Activated naive CD4-positive, alpha-beta T cell treated with anti-CD3 and anti-CD28 coated beads for 36 hours (primary cell): ENCODE measurements at places on chromosomes 6 and 20.

- peaks cover 50% of the 10 kb centered on the region for H3K4me1 ChIP-seq
- H3K36me3 ChIP-seq = no peaks in the 10 kb centered on the region
- H3K4me3 ChIP-seq = no peak overlapping the region
- no peaks in the 10 kb centered on the region for H3K27me3 ChIP-seq
- DNase-seq = no peak
These were observed 42.1 kb downstream of the TRERF1 start for GRCh38 chr6:42409581-42409980.

DNA sequence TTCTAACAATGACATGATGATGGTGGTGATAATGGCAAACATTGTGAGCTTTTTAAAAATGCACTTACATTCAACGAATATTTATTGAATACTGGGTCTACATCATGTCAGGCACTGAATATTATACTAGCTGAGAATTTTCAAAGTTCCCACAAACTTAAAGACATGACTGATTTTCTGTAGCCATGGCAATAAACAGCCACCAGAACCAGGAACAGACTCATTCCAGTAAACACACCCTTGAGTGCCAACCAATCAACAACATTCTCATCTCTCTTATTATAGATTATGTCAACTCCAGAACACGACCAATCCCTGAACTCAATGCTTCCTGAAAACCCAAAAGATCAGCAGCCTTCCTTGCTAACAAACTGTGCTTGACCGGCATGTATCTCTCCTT, 212.4 kb upstream of the RUNX2 start:
- peak overlapping the region; percentile 52 for H3K27ac ChIP-seq
- no peak for DNase-seq
- no peaks in the 10 kb centered on the region for H3K36me3 ChIP-seq
- no peaks in the 10 kb centered on the region for H3K27me3 ChIP-seq

DNA sequence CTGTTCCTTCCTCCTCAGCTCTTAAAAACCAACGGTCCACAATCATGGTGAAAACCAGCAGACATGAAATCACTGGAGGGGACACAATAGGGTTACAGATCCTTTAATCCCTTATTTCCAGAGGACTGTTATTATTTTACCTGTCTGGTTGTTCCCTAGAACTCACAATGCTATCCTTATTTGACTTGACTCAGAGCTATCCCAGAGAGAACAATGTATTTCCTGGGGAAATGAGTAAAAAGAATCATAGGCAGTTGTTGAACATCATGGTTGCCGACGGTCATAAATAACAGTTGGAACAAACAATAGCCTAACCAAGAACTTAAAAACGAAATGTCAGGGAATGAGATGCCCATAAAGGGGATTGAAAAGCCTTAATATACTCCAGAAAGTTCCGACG, 9.3 kb downstream of the OR2H1 start:
- H3K27ac ChIP-seq = no peak overlapping the region
- no peaks in the 10 kb centered on the region for H3K36me3 ChIP-seq
- H3K27me3 ChIP-seq = peaks cover 9% of the 10 kb centered on the region
- no peaks in the 10 kb centered on the region for H3K4me1 ChIP-seq

GRCh38 chr6:9112544-9112943, 677.2 kb upstream of the SLC35B3 start:
- DNase-seq = no peak
- H3K36me3 ChIP-seq = no peaks in the 10 kb centered on the region
- no peak overlapping the region for H3K4me3 ChIP-seq
- no peaks in the 10 kb centered on the region for H3K27me3 ChIP-seq
- H3K4me1 ChIP-seq = no peaks in the 10 kb centered on the region

- no peak overlapping the region for H3K4me3 ChIP-seq
- H3K4me1 ChIP-seq = no peaks in the 10 kb centered on the region
- peaks cover 3% of the 10 kb centered on the region for H3K36me3 ChIP-seq
- H3K27me3 ChIP-seq = peaks cover 15% of the 10 kb centered on the region
These were observed 242.2 kb downstream of the CDH26 start for GRCh38 chr20:60200305-60200918.

DNA sequence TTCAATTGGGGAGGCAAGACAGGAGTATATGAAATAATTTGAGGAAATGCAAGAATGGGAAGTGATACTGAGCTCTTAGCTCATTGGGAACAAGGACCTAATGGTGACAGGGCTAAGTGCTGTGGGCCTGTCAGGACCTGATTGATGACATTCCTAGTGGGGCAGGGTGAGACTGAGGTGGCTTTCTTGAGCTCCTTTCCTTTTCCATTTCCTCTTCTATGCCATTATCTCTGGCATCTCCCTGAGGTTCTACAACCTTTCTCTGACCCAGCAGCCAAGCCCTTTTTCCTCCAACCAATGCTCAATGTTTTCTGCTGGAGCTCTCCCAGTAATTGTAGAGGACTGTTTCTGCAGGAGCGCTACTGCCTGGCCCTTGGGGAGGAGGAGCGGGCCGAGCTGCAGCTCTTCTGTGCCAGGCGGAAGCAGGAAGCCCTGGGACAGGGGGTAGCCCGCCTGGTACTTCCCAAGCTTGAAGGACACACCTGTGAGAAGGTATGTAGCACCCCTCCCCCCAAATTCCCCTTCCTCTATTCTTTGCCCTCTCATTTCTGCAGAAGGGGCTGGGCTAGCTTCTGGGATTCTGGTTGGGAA, 2.8 kb upstream of the TOMM6 start:
- H3K27ac ChIP-seq = no peak overlapping the region
- H3K36me3 ChIP-seq = peaks cover 10% of the 10 kb centered on the region
- H3K4me1 ChIP-seq = peaks cover 16% of the 10 kb centered on the region
- H3K27me3 ChIP-seq = peaks cover 4% of the 10 kb centered on the region
- no peak for DNase-seq

DNA sequence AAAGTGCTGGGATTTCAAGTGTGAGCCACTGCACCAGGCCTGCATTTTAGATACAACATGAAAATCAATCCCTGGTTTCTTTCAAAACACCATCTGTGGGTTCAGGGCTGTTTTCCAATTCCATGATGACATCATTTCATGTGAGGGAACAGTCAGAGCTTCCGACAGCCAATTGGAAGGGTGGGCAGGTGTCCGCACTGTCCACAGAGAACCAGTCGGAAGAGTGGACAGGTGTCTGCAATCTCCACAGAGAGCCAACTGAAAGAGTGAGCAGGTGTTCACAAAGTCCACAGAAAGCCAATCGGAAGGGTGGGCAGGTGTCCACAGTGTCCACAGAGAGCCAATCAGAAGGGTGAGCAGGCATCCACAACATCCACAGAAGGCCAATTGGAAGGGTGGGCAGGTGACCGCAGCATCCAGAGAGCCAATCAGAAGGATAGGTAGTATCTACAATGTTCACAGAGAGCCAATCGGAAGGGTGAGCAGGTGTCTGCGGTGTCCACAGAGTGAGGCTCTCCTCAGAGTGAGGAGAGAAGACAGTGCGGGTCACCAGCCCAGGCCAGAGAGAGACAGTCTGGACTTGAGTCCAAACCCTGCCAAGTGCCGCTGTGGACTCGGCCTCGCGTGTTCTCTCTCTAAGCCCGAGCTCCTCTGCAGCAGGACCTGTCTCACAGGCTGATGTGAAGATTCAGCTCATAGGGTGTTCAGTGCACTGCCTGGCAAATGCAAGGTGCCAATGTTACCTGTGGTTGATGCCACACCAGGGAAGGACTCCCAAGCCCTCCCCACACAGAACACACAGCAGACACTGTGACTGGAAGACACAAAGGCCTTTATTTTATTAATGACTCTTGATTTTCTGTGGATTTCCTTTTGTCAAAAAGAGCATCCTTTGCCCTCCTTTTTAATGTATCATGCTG, 57.3 kb downstream of the DLL1 start:
- no peak overlapping the region for H3K27ac ChIP-seq
- H3K4me1 ChIP-seq = no peaks in the 10 kb centered on the region
- no peak for DNase-seq
- no peaks in the 10 kb centered on the region for H3K36me3 ChIP-seq
- no peak overlapping the region for H3K4me3 ChIP-seq

DNA sequence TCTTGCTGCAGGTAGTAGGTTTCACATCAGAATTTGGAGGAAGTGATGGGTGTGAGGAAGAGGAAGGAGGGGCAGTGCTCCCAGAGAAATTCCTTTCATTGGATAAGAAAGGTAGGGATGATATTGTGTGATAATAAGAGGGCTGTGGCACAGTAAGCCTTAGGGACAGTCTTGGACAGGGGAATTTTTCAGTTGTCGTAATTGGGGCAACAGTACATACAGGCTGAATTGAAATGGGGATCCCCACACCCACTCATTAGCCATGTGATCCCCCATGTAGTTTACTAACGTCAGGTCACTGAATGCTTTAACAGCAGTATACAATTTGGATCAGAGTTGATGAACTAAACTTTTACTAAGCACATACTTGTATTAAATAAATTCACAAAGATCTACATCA, 79.4 kb downstream of the FOXO3 start:
- DNase-seq = no peak
- no peak overlapping the region for H3K27ac ChIP-seq
- H3K27me3 ChIP-seq = no peaks in the 10 kb centered on the region
- H3K4me1 ChIP-seq = peaks cover 36% of the 10 kb centered on the region

DNA sequence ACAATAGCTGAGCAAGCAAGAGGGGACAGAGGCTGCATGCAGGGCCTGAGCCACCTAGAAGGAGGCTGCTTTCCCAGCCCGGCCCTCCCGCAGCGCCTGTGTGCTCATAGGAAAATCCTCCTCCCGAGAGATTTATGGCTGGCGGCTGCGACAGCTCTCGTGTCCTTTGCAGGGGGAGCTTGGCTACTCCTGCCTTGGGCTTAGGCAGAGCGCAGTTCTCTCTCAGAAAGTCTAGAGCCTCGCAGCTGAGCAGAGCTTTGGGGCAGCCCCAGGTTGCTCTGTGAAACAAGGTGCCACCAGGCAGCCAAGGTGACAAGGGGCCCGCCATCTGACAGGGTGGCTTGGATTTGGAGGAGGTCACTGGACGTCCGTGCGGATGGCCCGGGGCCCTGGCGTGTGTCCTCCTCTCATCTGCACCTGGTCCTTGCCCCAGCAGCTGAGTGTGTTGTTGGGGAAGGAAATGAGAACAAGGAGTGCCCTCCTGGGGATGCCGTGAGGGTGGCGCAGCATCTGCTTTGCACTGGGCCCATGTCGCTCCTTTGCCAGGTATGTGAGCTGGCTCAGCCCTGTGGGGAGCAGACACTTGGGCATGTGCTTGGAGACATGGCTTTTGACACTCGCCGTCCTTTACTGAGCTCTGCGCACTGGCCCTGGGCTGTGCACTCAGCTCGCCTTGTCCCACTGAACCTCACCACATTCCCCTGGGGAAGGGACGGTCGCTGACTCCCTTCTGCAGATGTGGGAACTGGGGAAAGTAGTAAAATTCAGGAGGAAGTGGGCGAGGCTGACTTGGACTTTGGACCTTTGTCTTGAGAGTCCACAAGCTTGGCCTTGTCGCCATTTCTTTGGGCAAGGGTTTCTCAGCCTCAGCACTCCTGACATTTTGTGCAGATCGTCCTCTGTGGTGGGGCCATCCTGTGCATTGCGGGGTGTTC, 41.9 kb downstream of the EDN3 start:
- no peaks in the 10 kb centered on the region for H3K36me3 ChIP-seq
- H3K27me3 ChIP-seq = no peaks in the 10 kb centered on the region
- no peaks in the 10 kb centered on the region for H3K4me1 ChIP-seq
- DNase-seq = no peak

- H3K4me3 ChIP-seq = no peak overlapping the region
- H3K36me3 ChIP-seq = no peaks in the 10 kb centered on the region
- no peak overlapping the region for H3K27ac ChIP-seq
- H3K4me1 ChIP-seq = no peaks in the 10 kb centered on the region
- peaks cover 18% of the 10 kb centered on the region for H3K27me3 ChIP-seq
These were observed 276.4 kb upstream of the MOCS1 start for GRCh38 chr6:40210628-40211056.

DNA sequence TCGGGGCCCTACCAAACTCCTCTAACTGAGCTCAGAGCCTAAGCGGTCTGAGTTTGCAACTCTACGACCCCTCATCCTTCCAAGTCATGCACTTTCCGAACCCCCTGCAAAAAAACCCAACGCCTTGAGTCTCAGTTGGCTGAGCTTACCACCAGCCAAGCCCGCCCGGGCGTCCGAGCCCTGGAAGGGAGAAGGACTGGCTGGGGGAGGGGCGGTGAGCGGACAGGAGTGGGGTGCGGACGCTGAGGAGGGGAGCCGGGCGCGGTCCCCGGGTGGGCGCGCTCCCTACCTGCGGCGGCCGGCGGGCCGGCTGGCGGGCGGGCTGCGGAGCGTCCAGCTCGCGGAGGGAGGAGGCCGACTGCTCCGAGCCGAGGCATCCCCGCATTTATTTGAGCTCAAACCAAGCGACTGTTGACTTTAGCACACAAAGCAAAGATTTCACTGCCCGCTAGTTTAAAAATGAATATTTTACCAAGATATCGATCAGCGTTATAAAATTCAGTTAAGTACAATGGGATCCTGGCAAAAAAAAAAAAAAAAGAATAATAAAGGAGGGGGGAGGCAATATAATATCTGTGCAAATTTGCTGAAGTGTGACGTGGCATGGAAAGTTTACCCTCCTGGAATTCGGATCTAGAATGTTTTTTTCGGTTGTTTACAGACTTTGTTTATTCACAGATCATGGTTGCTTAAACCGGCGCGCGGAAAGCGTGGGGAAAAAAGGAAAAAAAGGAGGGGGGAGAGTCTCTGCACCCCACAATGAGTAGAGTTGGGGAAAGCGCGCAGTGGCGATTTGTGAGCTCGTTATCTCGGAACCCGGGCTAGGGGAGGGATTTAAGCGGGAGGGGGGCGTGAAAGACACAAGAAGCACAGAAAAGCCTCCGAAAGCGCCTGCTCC, 5.9 kb downstream of the FOXA2 start:
- peak overlapping the region; percentile 21 for H3K4me3 ChIP-seq
- DNase-seq = no peak
- peaks cover 74% of the 10 kb centered on the region for H3K27me3 ChIP-seq
- peaks cover 5% of the 10 kb centered on the region for H3K36me3 ChIP-seq
- H3K27ac ChIP-seq = no peak overlapping the region

DNA sequence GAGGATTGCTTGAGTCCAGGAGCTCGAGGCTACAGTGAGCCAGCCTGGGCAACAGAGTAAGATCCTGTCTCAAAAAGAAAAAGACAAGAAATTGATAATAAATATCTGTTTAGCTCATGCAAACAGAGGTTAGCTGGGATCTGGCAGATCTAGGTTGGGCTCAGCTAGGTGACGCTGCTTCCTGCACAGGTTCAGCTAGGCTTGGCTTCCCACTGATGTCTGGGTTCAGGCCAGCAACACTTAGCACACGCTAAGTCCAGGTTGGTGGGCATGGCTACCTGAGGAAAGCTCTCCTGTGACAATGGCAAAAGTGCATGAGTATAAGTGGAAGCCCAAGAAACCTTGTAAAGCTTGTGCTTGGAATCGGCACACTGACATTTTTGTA, 48.7 kb downstream of the RIN2 start:
- no peak overlapping the region for H3K4me3 ChIP-seq
- peaks cover 2% of the 10 kb centered on the region for H3K27me3 ChIP-seq
- no peaks in the 10 kb centered on the region for H3K4me1 ChIP-seq
- DNase-seq = no peak
- H3K27ac ChIP-seq = no peak overlapping the region
